ENCODE measurements at places on chromosomes 2 and 18.

- H3K4me1 ChIP-seq, result no peaks in the 10 kb centered on the region
- no peak overlapping the region for H3K4me3 ChIP-seq
- peaks cover 4% of the 10 kb centered on the region for H3K36me3 ChIP-seq
- DNase-seq, result no peak
- no peaks in the 10 kb centered on the region for H3K27me3 ChIP-seq
- H3K27ac ChIP-seq, result no peak overlapping the region
These were observed 43.3 kb downstream of the SATB2 start for GRCh38 chr2:199414465-199414864.

GRCh38 chr2:182101263-182101662 lies 115.6 kb downstream of the PPP1R1C start:
- no peaks in the 10 kb centered on the region for H3K4me1 ChIP-seq
- DNase-seq, result no peak
- H3K27ac ChIP-seq, result no peak overlapping the region
- H3K27me3 ChIP-seq, result no peaks in the 10 kb centered on the region
- no peak overlapping the region for H3K4me3 ChIP-seq

DNA sequence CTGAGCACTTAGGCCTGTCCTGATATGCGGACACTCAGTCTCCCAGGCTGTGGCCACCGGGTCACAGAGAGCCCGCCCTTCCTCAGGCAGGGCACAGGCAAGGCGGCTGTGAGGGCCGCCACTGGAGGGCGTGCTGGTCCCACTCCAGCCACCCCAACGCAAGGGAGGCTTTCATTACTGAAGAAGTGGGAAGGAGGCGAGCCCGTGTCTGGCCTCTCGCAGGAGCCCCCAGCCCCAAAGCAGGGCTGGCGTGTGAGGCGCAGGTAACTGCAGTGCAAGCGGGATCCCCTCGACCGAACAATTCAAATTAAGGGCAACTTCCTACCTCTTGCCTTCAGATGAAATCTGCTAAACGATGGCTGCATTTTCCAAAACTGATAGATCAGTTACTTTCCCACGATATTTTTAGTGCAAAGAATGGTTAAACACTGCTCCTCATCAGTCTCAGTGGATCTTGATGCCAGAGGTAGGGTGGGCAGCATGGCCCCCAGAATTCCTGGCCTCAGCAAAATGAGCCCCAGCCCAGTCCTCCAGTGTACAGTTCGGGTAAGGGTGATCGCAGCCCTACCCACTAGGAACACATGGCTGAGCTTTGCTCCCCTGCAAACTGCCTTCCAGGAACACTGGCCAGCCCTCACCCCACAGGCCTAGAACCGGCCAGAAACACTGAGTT lies 97.2 kb downstream of the SEPTIN10 start:
- H3K27ac ChIP-seq, result no peak overlapping the region
- no peak overlapping the region for H3K4me3 ChIP-seq
- H3K4me1 ChIP-seq, result no peaks in the 10 kb centered on the region
- DNase-seq, result no peak
- no peaks in the 10 kb centered on the region for H3K27me3 ChIP-seq

DNA sequence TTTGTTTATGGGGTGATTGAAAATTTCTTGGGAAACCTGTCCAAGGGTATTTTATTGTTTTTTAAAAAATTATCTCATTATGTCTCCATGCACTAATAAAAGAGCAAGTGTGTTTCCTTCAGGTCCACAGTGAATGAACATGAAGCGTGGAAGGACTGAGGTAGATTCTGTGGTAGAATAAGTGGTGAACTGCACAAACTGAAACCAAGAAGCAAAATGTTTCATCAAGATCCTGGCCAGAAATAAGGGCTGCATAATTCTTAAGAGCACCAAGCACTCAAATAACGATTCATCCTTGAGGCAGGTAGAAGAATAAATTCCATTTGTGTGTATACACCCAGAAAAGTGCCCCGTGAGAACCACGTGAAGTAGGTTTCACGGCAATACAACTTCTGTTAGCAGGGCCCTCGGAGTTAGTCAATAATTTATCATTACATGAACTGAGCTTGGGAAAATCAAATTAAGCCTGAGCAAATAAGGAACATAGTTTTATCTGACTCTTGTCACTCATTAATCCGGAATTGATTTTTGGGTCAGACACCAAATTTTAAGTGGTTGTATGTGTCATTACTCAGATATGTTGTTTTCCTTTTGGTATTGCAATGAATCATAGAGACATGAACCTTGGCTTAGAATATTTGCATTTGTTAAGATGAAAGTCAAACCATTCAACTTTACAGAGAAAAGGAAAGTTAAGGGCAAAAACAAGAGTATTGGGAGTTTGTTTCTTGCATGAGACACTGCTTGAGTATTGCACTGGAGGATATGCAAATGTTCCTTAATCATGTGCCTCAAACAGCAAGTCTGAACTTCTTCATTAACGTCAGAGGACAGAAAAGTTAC lies 472.6 kb upstream of the NETO1 start:
- H3K4me1 ChIP-seq, result no peaks in the 10 kb centered on the region
- H3K36me3 ChIP-seq, result no peaks in the 10 kb centered on the region
- H3K27ac ChIP-seq, result no peak overlapping the region
- no peak overlapping the region for H3K4me3 ChIP-seq
